ENCODE measurements at places on chromosomes 5 and 9.

GRCh38 chr5:98705841-98706240 is 67.6 kb upstream of the RGMB start:
- DNase-seq = no peak

GRCh38 chr9:112032009-112032408 is 135.4 kb downstream of the UGCG start:
- no peak for DNase-seq

- no peak for DNase-seq
Measured at GRCh38 chr5:146327257-146327870, 11.3 kb upstream of the POU4F3 start.

- DNase-seq = no peak
Measured at GRCh38 chr5:85849411-85849810, 768.3 kb upstream of the COX7C start.

DNA sequence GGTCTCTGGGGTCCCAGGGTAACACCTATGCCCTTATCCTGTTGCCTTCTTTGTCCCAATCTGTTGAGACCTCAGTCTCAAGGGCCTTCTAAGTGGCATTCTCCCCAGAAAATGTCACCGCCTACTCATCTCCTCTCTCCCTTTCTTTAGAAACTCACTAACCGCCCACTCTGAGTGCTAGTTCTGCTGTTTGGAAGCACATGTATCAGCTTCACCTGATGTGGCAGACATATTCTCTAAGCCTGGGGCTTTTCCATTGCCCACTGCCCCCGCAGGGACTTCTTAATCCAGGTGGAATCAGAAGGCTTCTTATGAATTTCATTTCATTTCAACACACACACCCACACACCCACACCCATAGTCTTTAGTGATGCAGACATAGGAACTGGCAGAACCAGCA is 165.1 kb downstream of the ASTN2 start:
- no peak for DNase-seq

DNA sequence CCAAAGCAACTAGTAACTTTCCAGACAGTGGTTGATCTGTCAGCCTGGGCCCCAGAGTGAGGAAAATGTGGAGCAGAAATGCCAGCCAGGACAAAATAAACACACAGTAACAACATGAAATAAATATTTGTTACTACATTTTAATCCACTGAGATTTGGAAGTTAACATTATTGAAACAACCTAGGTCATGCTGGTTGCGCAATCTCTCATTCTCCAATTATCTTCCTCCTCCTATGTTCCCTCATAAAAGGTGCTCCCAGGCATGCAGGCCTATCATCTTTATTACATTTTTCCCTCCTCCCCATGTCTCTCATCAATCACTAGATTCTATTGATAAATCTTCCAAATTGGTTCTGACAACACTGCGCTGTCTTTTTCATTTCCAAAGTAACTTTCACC is 363.1 kb downstream of the HINT1 start:
- DNase-seq = no peak

- DNase-seq = no peak
Measured at GRCh38 chr5:3511934-3512333, 83.7 kb upstream of the IRX1 start.

- DNase-seq = no peak
Measured at GRCh38 chr5:119614838-119615237, 14.5 kb upstream of the FAM170A start.

GRCh38 chr9:134267305-134267880 is 58.9 kb upstream of the RXRA start:
- no peak for DNase-seq

DNA sequence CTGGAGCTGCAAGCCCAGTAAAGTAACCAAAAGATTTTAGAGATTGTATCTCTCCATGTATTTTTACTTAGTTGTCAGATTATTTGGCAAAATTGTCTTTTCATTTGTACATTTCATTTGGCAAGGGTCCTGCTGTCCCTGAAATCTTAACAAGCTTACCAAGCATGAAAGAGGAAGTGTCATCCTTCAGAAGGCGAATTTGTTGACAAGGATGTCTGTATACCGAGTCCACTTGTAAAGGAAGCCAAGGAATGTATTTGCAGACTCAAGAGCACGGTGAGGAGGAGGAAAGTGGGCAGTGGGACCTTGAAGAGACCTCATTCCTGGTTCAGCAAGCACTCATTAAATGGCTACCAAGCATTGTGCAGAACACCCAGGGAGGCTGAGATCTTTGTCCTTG is 7.5 kb upstream of the OTULINL start:
- no peak for DNase-seq

DNA sequence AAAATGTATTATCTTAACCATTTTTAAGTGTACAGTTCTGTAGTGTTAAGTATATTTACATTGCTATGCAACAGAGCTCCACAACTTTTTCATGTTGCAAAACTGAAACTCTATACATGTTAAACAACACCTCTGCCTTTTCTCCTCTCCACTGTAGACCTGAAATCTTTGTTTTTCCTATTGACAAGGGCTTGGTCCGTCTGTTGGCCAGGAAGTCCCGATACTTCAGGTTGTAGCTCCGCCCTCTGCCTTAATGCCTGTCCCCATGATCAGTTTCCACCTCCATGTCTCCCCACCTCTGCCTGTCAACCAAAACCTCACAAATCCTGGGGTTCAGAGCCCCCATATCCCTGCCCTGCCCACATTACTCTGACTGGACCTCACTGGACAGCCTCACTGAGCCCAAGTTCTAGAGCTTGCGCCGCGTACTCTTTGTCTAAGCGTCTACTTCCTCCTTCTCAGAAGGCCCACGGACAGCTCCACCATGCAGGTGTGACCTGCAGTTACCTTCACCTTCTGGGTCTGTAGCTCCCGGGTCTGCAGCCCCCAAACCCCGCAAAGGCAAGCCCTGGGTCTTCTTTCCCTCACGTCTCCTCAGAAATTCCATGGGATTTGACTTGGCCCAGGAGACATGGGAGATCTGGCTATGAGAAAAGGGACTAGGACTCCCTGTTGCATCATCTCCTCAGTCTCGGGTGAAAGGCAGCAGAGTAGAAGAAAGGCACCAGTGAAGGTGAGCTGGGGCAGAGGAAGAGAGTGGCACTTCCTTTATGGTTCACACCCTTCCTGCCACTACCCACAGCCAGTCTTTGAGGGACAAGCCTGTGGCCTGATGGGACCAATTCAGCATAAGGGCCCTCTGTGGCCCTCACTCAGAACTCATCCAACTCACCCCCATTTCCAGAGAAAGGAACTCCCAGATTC is 8.0 kb downstream of the GLIPR2 start:
- peak; percentile 62 for DNase-seq

DNA sequence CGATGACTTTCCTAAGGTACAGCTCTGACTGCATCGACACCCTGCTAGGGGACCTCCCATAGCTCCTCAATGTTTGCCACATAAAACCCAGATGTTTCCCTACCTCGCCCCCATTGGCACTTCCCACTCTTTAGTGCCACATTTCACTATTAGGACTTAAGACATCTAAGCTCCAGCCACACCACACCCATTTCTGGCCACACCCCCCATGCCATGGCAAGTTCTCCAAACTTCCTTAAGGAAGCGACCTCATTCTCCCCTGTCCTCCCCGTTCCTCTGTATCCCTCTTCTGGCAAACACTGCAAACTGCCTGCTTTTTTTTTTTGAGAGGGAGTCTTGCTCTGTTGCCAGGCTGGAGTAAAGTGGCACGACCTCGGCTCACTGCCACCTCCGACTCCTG is 62.9 kb downstream of the USP20 start:
- DNase-seq = no peak

GRCh38 chr5:170067574-170068170 is 38.0 kb upstream of the FOXI1 start:
- no peak for DNase-seq

DNA sequence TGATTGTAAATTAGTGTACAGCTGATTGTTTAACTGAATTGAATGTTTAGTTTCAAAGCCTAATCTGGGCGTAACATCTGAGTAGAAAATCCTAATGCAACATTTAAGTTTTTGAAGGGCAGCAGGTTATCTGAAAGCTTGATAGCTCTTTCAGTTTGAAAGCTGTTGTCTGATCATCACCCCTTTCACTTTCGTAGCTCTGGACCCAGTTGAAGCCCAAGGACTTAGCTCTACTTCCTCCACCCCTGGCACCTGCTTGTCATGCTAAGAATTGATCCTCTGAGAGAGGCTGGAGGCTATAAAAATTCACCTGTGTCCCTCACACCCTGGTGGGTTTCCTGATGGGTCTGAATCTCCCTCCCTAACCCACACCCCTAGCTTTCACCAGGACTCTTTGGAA is 86.0 kb downstream of the ZFAND5 start:
- DNase-seq = no peak

DNA sequence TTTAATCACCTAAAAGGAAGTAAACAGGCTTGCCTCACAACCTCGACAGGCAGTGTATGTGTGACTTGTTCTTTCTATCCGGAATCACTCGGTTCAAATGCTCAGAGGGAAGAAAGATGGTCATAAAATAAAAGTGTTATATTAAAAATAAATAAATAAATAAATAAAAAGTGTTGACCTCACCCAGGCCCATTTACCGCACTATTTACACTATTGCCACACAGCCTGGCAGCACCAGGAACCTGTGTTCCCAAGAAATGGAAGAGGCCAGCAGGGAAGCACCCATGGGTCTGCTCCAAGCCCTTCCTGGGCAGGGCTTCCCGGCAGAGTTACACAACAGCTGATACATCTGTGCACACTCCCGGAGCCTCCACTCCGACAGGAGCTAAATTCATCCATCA is 127.9 kb downstream of the EFNA5 start:
- DNase-seq = no peak

- no peak for DNase-seq
Measured at GRCh38 chr9:36896296-36896695, 137.8 kb downstream of the PAX5 start.

DNA sequence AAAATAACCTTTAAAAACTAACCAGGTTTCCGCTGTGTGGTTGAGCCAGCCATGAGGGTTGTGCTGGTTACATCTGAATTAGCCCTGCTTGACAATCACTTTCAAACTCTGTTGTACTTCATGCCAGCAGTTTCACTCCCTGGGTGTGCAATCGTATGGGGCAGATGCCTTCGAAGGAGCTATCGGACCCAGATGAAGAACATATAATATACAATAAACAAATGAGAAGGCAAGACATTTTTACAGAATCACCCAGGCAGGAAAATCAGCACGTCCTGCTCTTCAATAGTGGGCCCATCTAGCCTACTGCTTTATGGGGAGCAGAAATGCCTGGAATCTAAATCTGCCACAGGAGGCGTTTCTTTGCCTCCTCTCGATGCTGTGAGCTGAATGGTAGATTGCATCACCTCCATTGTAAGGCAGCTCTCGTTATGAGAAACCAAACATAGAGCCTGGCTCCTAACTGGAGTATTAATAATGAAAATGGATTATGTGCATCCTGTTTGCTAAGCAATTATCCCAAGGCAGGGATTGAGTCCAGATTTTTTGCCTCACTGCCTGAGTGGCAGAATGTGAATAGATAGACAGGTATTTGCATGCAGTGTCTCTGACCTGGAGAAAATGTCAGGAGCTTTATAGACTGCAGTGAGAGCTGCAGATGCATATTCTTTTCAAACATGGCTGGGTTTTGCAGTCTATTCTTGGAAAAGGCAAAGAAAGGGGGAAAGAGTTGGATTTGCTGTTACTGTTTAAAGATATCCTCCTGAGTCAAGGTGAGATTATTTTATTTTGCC is 143.3 kb upstream of the SMARCA2 start:
- DNase-seq = no peak

DNA sequence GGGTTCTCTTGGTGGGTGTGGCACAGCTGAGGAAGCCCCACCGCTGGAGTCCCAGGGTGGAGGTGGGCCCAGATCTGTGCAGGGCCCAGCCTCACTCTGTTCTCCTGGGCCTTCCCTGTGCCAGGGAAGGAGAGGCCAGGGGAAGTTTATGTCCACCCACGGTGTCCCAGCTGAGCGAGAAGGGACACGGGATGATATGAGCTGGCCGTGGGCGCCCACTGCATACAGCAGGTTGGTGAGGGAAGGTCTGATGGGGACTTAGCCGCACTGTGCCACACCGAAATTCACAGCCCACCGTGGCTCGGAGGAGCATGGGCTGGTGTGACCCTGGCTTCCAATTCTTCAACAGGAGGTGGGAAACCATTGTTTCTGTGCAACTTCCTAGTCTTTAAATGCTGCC is 33.9 kb downstream of the UNC5A start:
- DNase-seq = no peak

- peak; percentile 79 for DNase-seq
Measured at GRCh38 chr5:65076251-65076869, 307.6 kb downstream of the CWC27 start.

GRCh38 chr9:99822806-99823591 is 1.3 kb downstream of the NR4A3 start:
- peak; percentile 30 for DNase-seq

DNA sequence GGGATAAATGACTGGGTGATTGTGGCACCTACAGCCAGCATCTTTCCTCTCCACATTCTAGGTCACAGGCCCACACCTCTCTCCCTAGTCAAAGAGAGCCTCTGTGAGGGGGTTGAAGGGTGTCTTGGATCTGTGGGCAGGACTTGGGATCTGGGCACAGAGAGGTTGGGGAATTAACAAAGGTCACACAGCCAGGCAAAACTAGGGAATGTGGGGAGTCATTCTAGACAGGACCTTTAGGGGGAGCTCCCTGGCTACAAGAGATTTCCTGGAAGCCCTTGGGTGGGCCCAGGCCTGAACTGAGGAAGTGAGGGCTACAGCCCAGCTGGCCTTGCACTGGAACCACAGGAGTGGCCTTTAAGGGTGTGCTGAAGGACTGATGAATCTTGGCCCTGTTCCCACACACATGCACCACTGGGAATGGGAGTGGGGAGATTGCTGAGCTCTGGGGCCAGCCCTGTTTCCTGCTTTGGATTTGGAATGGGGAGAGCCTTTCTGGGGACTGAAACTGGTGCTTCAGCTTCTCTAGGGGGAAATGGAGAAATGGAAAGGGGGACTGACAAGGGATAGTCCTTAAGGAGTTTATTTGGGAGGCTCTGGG is 12.4 kb upstream of the CXXC5 start:
- peak; percentile 45 for DNase-seq

DNA sequence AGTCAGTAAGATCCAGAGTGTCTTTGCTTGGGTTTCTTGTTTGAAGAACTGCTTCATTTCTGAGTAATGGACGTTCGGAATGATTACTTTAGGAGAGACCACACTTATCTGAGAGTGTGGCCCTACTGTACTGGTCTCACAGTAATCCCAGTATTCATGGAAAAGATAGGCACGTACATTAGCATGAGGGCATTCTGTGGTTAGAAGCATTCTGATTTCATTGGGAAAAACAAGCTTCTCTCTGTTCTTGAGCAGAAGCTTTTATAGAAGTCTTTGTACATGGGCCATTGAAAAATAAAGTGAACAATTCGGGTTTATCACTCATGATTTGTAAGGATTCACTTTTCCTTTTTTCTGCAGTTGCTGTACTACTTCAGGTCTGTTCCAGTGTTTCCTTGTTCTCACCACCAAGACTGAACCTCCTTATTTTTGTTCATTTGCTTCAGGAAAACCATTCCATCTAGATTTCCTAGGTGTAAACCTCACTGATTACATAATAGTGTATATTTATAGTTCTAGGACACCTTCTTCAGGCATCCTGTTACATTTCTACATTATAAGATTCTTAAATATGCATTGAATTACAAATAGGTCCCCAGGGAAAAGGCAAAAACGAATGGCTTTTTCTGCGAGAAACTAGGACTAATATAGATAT is 10.1 kb downstream of the TGFBR1 start:
- no peak for DNase-seq

All from activated naive CD4-positive, alpha-beta T cell treated with anti-CD3 and anti-CD28 coated beads, Interleukin-2, amount 10 ng/mL, durations not matched to agents 7 days and 5 days (primary cell).